ENCODE measurements at places on chromosomes 6 and 20.
A peak's percentile ranks its signal among the peaks of the same experiment; 100 is the strongest.

- no peak for DNase-seq
Measured at GRCh38 chr6:38715016-38715689, at the start of gene DNAH8. Gene DNAH8, plus strand, starts transcription at chr6:38715311. Its CDS starts 7,499 bp downstream, at chr6:38722810.

DNA sequence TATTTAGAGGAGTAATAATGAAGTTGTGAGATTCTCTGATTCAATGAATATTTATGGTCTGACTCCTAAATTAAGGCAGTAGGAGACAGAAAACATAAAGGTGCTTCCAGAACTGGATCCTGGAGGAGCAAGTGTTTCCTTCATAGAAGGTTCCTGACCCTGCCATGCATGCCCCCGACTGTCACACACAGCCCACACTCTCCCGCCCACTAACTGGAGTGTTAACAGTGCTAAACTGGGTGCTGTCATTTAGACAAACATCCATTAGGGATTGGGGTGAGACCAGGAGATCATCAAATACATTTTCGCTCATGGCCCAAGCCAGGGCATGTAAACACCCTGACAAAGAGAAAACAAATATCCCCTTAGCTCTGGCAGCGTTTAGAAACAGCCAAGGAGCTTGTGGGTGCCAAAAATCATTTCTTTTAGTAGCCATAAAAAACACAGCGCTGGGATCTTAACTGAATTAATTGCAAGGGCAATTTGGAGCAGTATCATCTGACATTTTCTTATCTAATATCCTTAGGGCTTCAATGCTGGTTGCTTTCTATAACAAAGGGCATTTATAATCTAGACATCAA, 46.8 kb downstream of the INSM1 start:
- no peak for DNase-seq

- no peak for DNase-seq
Measured at GRCh38 chr6:44538131-44538806, 150.8 kb downstream of the CDC5L start.

- no peak for DNase-seq
Measured at GRCh38 chr6:128784266-128784665, 98.7 kb upstream of the LAMA2 start.

- no peak for DNase-seq
Measured at GRCh38 chr6:14265049-14266021, 147.8 kb downstream of the CD83 start.

DNA sequence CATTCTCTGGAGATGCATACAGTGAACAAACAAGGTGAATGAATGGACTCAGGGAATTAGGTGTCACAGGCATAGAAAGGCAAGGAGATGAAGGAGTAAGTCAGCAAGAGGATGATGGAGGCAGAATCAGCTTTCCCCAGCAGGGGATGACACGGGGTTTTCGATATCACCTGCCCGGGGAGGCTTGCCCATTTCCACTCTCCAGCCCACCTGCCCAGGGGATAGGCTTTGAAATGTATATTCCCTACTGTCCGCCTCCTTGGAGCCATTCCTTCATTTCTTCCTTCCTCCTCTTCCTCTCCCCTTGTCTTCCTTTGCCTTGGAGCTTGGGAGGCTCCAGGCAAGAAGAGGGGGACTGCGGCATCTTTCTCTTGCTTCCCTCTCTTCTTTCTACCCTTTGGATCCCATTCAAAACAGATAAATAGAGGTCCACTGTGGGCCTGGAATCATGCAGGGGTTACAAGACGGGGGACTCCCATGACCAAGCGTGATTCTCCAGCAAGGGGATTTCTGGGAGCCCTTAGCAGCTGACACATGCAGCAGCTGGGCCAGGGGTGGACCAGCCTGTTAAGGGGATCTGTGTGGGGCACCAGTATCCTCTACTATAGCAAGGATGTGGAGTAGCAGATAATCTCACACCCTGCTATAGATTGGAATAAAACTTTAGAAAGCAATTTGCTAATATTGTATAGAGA, 23.5 kb upstream of the RNF24 start:
- DNase-seq: no peak

DNA sequence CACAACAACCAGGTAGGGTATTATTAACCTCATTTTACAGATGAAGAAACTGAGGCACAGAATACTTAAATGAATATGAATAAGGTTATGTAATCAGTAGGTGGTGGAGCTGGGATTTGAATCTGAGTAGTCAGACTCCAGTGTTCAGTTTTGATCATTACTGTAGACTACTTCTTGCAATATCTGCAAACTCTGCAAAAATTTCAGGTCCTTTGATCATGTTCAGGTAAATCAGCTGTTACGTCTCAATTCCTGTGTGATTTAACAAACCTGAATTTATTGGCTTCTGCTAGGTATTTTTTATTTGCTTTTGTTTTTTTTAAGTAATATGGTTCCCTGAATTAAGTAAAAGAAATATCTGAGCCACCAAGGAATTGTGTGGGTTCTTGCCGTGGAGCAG, 70.7 kb upstream of the NOTCH4 start:
- DNase-seq: no peak

GRCh38 chr20:11090751-11091150, 417.0 kb upstream of the JAG1 start:
- no peak for DNase-seq

DNA sequence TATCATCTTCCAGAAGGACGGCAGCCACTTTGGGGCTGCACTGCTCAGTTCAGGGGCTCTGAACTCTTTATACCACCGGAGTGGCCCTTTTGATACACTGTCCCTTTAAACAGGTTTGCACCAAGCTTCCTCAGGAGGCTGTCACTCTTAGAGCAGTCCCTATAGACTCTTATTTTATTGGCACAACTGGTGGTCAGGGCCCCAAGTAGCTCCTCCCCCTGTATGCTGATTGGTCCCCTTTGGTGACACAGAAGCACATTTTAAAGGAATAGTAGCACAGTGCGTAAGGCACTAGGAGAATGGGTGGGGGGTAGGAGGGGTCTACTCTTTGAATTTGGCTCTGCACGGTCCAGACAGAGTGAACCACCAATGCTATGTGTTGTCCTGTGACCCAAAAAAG, 122.6 kb upstream of the MLN start:
- no peak for DNase-seq

- peak; percentile 36 for DNase-seq
Measured at GRCh38 chr6:43172104-43173007, 1.3 kb downstream of the SRF start.

GRCh38 chr6:113050979-113051378, 703.8 kb downstream of the RFPL4B start:
- DNase-seq: no peak

DNA sequence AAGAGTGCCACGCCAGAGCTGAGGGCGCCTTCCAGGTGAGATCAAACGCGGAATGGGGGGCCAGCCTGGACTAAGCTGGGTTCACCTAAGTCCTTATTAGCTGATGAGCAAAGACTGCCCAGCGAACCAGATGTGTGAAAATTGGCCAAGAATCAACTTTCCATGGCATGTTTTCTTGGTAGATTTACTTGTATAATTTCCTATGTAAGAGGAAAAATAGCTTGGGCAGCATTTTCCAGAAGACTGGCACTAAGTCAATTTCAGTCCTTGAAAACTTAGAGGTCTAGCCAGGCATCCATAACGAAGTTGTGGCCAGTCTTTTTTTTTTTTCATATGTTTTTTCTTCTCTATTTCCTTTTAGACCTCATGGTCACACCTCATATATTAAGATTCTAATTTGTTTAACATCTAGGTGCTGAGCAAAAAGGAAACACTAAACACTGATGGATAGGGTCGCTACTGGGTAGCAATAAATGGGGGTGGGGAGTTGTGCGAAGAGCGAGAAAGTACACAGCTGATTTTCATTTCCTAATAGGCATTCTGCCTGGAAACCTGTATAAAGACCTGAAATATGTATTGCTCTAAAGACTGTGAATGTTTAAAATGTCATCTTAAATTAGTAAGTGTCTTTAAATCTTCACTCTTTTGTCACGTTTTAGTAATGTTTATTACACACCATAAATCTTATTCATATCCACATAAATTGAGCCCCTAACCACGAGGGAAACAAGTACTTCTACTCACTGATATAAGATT, 188.8 kb downstream of the CD83 start:
- no peak for DNase-seq

DNA sequence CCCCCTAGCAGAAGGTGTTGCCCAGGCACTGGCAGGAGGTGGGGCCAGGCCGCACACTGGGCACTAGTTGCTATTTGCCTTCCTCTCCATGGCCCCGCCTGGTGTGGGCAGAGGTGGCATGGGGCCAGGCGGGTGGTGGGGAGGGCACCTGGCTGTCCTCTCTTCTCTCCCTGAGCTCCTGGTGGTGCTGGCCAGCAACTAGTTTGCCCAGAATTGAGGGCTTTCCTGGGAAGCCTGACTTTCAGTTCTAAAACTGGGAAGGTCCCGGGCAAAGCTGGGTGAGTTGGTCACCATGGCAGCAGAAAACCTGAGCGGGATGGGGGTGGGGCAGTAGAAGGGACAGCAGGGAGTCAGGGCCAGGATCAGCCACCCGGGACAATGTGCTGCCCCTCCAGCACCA, 48.2 kb downstream of the RBM38 start:
- DNase-seq: no peak

DNA sequence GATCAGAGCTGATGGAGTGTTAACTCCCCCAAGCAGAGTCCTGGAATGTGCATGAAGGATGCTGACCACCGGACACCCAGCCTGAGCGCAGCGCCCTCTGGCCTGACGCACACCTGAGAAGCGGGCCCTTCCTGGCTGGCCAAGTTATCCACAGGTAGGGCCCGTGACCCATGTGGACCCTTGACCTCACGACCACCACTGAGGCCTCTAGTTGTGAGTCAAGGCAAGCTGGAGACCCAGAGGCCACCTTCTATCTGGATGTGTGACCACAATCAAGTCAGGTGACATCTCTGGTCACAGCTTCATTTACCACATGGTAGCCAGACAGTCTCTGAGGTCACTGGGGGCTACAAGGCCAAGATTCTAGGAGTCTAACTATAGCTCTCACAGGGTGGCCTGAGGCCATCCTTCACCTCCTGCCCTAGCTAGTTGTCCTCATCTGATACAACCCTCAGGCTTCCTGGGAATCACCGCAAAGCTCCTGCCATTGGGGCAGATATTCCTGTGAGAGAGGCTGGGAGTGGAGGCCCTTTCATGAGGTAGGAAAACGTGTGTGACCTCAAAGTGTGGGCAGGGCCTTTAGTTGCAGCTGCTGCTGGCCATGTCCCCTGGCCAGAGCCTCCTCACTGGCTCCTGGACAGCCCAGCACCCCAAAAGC, 53.1 kb downstream of the DSTN start:
- DNase-seq: no peak

GRCh38 chr6:35569011-35569461, 56.3 kb upstream of the TULP1 start:
- peak; percentile 14 for DNase-seq

GRCh38 chr6:38846844-38847243, 131.7 kb downstream of the DNAH8 start:
- no peak for DNase-seq

- DNase-seq: no peak
Measured at GRCh38 chr6:133756078-133756695, 132.7 kb upstream of the TCF21 start.

GRCh38 chr6:39361657-39362486, 39.4 kb upstream of the KCNK16 start:
- DNase-seq: peak; percentile 6

DNA sequence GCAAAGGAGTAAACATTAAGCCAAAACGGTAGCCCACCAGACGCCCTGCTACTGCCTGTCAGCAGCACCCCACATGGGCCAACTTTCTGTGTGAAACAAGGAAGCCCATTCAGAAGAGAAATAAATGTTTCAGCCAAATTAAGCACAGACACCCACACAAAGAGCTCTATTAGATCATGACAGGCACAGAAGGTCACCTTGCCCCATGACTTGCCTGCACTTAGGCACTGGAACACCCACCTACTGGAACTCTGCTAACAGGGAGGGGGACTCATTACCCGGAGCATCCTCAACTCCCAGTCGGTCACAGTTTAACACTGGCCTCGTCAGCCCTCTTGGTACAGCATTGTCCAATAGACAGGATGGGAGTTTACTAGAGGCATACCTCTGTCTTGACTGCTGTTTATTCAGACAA, 31.8 kb downstream of the GFOD1 start:
- DNase-seq: no peak

DNA sequence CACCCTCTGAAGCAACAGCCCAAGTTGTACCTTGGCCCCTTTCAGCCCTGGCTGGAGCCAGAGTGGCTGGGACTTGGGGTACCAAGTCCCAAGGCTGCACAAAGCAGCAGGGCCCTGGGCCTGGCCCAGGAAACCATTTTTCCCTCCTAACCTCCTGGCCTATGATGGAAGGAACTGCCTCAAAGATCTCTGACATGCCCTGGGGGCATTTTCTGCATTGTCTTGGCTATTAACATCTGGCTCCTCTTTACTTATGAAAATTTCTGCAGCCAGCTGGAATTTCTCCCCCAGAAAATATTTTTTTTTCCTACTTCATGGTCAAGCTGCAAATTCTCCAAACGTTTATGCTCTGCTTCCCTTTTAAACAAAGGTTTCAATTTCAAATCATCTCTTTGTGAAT, 269.4 kb upstream of the CDYL start:
- no peak for DNase-seq

GRCh38 chr20:56835829-56836550, 206.9 kb downstream of the TFAP2C start:
- no peak for DNase-seq

DNA sequence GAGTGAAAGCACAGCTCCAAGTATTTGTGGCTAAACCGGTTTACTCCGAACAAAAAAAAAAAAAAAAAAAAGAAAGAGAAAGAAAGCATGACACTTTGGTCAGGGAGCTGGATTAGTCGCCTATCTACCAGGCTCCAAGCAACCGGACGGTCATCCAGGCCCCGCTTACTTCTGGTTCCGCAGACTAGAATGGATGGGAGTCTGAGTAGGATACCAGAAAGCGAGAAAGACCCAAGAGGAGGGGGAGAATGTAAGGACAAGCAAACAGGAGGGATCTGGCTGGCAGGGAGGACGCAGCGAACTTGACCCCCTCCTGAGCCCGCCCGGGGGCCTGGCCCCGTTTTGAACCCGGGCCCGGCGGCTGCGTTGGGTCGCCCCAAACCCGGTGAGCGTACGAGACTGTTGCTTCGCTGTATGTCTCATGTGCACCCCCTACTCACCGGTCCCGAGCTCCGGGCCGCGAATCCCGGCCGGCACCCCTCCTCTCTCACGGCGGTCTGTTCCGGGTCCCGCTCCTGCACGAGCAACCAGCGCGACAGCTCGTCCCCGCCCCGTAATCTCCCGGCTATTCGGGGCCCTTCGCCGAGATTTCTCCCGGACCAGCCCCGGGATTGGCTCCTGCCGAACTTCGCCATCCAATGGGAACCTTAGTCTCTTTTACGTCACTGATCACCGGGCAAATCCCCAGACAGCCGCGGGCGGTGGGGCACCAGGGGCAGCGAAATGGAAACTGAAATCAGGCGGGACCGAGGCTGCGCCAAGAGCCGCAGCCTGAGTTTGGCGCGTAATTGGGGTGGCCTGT, at the start of gene TRIM26:
TSS of gene TRIM26 (minus strand) at position 542 of the 802 bp plus-strand sequence. CDS start 14,303 bp downstream, outside the sequence.
- peak; percentile 98 for DNase-seq

- no peak for DNase-seq
Measured at GRCh38 chr6:101517632-101518031, 124.1 kb downstream of the GRIK2 start.

GRCh38 chr6:72238021-72238420, 351.7 kb downstream of the RIMS1 start:
- DNase-seq: no peak

DNA sequence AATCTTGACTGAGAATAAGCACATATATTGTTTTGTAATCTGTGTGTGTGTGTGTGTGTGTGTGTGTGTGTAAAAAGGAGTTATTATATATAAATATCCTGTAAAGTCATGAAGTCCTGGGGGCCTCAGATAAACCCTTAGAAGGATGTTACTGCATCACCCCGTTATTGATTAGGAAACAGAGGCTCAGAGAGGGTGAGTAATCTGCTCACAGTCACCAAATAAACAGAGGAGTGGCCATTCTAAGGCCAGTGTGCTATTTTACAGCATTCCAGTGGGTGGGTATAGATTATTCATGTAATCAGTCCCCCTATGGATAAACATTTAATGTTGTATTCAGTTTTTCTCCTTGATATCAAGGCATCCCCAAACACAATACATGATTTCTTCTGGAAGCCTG, 87.1 kb downstream of the CDC5L start:
- DNase-seq: no peak
